ENCODE measurements at places on chromosomes 1 and 21.

DNA sequence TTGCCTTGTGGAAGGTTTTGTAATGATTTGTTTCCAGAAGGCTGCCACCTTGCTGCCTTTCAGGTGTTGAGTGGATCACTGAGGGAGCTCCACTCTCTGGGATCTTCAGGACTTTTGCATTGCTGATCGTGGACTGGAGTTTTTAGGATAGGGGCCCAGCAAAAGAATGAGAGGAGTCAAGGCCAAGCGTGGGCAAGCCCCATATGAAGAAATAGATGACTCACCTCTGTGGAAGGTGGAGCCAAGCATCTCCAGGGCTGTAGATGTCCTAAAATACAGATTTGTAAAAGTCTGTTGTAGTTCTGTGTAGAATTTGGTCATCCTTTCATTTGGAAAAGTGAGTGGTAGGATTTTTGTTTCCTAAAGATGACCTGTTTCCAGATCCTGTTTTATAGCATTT lies 67.0 kb downstream of the ST3GAL3 start:
- DNase-seq: peak; percentile 81

DNA sequence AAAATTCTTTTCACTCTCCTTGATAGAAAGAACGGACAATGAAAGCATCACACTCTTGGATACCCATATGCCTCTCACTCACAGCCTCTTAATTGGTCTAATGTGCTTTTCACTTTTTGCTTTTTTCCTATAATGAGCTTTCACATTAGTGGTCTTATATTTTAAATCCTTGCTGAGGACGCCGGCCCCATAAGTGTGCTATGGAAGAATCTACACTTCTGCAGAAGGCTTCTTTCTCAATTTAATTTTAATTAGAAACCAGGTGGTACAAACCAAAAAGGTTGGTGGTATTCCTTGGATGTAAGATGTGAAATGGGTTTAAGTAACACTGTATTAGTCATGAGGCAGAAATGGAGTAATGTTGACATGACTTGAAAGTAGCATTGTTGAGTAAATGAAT lies 190.6 kb upstream of the NFIA start:
- no peak for DNase-seq

DNA sequence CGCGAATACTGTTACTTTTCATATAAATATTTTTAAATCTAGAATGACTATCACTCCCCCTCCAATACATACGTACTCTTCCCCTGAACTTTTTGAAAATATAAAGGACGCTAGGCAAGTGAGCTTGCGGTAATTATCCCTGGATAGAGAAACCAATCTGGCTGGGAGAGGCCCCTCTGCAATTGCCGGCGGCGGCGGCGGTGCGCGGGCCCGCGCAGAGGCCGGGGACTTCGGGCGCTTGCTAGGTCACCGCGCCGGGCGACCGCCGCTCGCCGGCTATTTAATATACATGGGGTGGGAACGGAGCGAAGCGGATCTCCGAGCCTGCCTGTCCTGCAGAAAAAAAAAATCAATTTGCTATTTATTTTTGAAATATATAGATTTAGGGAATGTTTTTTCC lies 416.3 kb upstream of the ESRRG start:
- DNase-seq: no peak

DNA sequence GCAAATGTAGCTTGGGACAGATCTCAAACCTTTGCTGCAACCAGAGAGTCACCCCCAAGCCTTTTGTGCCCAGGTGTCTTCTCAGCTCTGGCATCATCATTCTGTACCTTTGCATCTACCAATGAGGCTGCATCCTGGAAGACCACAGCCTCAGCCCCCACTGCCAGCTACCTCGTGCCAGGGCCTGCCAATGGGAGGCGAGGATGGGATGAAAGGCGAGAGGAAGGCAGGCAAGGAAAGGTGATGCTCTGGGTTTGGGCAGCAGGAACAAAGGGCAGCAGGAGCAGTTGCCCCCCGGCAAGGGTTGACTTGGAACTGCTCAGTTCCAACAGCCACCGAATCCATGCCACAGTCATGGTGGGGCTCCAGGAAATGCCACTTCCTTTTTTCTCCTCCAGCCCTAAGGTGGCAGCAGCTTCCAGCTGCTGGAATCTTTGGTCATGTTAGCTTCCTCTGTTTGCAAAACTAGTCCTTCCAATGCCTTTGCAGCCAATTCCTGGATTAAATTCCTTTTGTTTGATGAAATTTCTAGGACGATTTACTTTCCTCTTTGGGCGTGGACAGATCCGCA lies 651.6 kb downstream of the NPHP4 start:
- DNase-seq: no peak

DNA sequence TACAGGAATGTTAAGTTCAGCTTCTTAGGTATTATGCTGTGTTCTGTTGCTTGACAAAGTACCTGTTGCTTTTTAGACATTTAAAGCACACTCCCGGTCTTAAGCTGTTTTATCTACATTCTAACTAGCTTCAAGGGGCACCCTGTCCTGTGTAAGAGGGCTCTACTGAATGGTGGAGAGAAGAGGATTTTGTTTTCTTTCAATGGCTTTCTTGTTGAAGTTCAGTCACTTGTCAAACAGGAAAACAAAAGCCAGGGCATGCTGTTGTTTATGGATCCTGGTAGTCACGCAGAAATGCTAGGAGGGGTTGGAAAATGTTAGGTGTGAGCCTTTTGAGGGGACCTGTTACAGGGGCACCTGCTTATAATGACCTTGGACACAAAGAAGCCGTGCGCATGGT lies 30.7 kb downstream of the PGM1 start:
- no peak for DNase-seq

GRCh38 chr1:205667909-205668643 lies 12.2 kb downstream of the SLC45A3 start:
- DNase-seq: no peak

DNA sequence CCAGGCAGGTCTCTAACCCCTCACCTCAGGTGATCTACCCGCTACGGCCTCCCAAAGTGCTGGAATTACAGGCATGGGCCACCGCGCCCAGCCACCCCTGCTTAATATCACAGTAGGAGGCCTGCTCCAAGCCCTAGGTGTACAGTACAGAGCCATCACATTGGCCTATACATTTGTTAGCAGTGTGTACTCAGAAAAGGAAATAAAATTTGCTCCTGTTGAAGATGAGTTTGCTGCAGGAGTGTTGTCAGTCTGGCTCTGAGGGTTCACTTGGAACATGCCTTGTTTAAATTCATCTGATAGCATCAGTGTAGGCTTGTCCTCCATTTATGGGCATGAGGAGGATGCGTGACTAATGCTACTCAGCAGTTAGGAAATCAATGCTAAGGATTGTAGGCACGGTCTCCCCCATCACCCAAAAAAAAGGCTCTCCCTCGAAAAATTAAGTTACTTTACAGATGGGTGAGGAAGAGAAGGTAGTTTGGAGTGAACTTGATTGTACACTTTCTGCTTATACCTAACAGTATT lies 4.6 kb upstream of the ENAH start:
- peak; percentile 75 for DNase-seq

- no peak for DNase-seq
Observed at GRCh38 chr1:177065430-177065829, 99.1 kb downstream of the ASTN1 start.

DNA sequence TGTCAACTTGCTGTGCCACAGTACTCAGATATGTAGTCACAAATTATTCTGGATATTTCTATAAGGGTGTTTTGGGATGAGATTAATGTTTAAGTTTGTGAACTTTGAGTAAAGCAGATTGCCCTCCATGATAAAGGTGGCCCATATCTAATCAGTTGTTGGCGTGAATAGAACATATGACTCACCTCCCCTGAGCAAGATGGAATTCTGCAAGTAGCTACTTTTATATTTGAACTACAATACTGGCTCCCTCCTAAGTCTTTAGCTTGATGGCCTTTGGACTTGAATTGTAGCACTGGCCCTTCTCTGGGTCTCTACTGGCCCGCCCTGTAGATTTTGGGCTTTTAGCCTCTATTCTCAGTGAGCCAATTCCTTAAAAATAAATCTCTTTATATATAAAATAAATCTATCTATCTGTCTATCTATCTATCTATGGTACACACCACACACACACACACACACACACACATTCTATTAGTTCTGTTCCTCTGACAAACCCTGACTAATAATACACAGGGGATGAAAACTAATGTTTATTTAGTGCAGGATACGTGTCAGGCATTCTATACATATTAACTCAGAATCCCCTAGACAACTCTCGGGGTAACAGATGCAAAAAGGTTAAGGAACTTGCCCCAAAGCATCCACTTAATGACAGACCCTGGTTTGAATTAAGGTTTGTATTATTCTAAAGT lies 37.9 kb upstream of the PDC start:
- DNase-seq: peak; percentile 13
